Caco-2 (cell line): ENCODE measurements at places on chromosomes 5 and 9. TPM values are rescaled to one million over a fixed set of nuclear protein-coding genes. Genes with fewer than 3 reads are reported as not detected.

- H3K4me1 ChIP-seq: 0 out of 2 replicates have a peak, but pooled peaks cover 3% of the 10 kb centered on the region
- no peak overlapping the region for H3K27ac ChIP-seq
- no peaks in the 10 kb centered on the region; the same call in 1 of the 2 replicates for H3K27me3 ChIP-seq
These were observed 1.4 kb downstream of the SLC36A2 start for GRCh38 chr5:151345808-151346478.

GRCh38 chr5:16550316-16550952 is 66.4 kb downstream of the RETREG1 start:
- peaks cover 46% of the 10 kb centered on the region for H3K4me1 ChIP-seq
- H3K4me3 ChIP-seq: no peak overlapping the region
- H3K27me3 ChIP-seq: no peaks in the 10 kb centered on the region
- no peak overlapping the region for H3K27ac ChIP-seq

Gene TAF11L5
- not detected in 2 replicates for total RNA-seq

GRCh38 chr5:114358329-114358728 is 3.5 kb upstream of the KCNN2 start:
- H3K4me3 ChIP-seq: no peak overlapping the region
- H3K27me3 ChIP-seq: no peaks in the 10 kb centered on the region
- no peaks in the 10 kb centered on the region for H3K36me3 ChIP-seq
- DNase-seq: no peak
- no peak overlapping the region for H3K27ac ChIP-seq

DNA sequence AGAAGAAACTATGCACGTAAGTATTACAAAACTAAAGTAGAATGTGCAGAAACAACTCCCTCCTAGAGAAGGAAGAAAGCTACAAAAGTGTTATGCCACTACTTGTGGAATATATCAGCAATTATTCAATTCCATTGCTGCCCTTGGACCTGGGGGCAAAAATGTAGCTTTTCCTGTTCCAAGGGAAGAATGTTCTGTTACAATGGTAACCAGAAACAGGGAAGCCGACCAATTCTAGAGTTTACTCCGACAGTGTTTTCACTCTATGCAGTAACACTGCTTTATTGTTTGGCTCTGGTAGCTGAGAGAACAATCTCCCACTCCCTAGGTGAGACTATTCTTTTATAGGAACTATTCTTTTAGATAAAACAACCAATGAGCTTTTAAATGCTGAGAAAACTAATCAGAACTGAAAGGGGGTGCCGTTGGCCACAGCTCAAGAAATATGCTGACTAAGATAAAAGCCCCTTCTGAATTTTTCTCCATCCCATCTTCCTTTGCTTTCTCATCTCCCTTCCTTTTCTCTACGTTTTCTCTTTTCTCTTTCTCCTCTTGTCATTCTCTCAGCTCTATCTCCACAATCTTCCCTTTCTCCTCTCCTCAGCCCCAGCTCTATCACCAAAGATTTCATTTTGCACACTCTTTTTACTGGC is 54.1 kb downstream of the SLC1A3 start:
- H3K27ac ChIP-seq: peak overlapping the region; percentile 44
- H3K4me3 ChIP-seq: no peak overlapping the region
- no peak for DNase-seq
- peaks cover 71% of the 10 kb centered on the region for H3K4me1 ChIP-seq
- no peaks in the 10 kb centered on the region for H3K36me3 ChIP-seq
- H3K27me3 ChIP-seq: no peaks in the 10 kb centered on the region

DNA sequence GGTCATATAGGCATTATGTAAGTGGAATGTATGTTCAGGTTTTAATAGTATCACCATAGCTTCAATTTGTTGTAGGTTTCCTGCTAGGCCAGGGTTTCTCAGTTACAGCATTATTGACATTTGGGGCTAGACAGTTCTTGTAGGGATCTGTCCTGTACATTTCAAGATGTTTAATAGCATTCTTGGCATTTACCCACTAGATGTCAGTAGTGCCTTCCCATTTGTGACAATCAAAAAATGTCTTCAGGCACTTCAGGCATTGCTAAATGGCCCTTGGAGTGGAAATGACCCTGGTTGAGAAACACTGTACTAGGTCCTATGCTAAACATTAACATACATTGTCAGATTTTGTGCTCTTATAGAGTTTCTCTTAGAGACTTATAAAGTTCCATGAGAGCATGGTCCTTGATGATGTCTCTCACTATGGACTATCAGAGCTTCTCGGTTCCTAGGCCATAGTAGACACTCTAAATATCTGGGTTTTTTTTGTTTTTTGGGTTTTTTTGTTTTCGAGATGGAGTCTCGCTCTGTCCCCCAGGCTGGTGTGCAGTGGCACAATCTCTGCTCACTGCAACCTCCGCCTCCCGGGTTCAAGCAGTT is 1.4 kb downstream of the KIF20A start:
- H3K4me1 ChIP-seq: peaks cover 9% of the 10 kb centered on the region
- H3K36me3 ChIP-seq: peaks cover 10% of the 10 kb centered on the region
- no peaks in the 10 kb centered on the region for H3K27me3 ChIP-seq
- DNase-seq: no peak

Gene MAMDC2
- total RNA-seq: not detected in 2 replicates

DNA sequence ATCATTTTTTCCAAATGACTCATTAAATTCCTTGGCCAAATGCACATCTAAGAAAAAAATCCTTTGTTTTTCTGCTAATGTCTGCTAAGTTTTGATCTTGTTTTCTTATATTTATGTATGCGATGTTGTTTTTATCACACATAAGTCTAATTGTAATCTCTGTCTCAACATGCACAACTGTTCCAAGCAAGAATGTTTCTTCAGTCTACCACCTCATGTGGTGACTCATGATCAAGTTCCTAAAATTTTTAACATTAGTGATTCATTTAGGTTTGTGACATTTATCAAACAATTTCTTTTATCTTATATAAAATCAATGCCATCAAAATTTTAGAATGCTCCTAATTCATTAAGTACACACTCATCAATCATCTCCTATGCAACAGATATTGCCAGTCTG is 763.9 kb upstream of the FAM174A start:
- no peak overlapping the region for H3K27ac ChIP-seq
- H3K4me1 ChIP-seq: no peaks in the 10 kb centered on the region
- H3K36me3 ChIP-seq: no peaks in the 10 kb centered on the region
- DNase-seq: no peak

DNA sequence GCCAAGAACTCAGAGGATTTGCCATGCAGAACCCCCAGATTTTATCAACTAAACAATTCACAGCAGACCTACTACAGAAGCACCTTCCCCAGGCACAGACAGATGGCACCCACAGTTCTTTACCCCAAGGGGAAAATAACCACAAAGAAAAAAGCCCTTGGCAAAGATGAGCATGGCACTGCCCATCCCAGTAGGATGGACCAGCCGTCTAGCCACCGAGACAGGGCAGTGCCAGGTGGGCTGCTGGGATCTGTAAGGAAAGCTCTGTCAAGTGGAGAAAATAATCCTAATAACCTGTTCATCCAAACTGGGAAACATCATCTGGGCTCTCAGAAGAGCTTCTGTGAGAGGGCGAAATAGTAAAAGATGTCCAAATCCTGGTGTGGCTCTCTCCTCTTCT is 130.0 kb downstream of the COL23A1 start:
- H3K4me1 ChIP-seq: peaks cover under 1% of the 10 kb centered on the region; the same call in 1 of the 2 replicates
- H3K27me3 ChIP-seq: no peaks in the 10 kb centered on the region
- no peak overlapping the region for H3K4me3 ChIP-seq
- no peaks in the 10 kb centered on the region for H3K36me3 ChIP-seq

DNA sequence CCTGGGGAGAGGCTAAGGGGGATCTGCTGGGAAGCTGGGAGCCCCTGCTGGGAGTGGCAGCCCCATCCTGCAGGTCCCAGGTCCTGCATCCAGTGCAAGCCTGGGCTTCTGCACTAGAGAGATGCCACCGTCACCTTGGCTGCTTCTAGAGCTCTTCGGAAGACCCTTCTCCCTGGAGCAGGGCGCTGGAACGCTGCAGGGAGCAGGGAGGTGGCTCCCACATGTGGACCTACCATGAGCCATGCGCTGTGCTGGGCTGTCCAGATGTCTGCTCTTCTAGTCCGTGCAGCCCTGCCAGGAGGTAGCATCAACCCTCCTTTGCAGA is 90.9 kb upstream of the PHYKPL start:
- no peaks in the 10 kb centered on the region; the same call in 1 of the 2 replicates for H3K27me3 ChIP-seq
- no peaks in the 10 kb centered on the region for H3K36me3 ChIP-seq
- H3K4me1 ChIP-seq: no peaks in the 10 kb centered on the region
- DNase-seq: no peak

Gene ENTPD8
- 8.5 and 8.6 TPM in 2 replicates for total RNA-seq

GRCh38 chr5:133373121-133373870 is 239.0 kb downstream of the FSTL4 start:
- no peak for DNase-seq
- H3K4me1 ChIP-seq: peaks cover 17% of the 10 kb centered on the region
- H3K27ac ChIP-seq: no peak overlapping the region
- no peak overlapping the region for H3K4me3 ChIP-seq

DNA sequence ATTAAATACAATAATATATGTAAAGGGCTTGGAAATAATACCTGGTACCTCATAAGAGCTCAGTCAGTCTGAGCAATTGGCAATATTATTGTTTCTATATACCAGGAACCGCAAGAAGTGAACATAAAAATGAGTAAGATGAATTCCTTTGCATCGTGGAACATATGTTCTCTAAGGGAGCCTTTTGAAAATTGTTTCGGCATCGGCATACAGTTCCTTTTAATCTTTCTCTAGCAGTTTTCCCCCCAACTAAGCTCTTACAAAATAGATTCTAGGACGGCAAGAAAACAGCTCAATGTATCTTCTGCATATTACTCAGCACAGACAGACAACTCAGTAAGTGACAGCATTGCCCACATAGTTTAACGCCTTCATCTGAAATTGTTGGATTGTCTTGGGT is 426.6 kb upstream of the WWC1 start:
- H3K27me3 ChIP-seq: no peaks in the 10 kb centered on the region; the same call in 1 of the 2 replicates
- no peak for DNase-seq
- no peaks in the 10 kb centered on the region for H3K36me3 ChIP-seq
- no peak overlapping the region for H3K27ac ChIP-seq

GRCh38 chr5:170438581-170438980 is 49.4 kb upstream of the KCNMB1 start:
- no peaks in the 10 kb centered on the region for H3K27me3 ChIP-seq
- H3K4me1 ChIP-seq: no peaks in the 10 kb centered on the region
- H3K27ac ChIP-seq: no peak overlapping the region
- no peaks in the 10 kb centered on the region for H3K36me3 ChIP-seq
- no peak for DNase-seq
- no peak overlapping the region for H3K4me3 ChIP-seq

DNA sequence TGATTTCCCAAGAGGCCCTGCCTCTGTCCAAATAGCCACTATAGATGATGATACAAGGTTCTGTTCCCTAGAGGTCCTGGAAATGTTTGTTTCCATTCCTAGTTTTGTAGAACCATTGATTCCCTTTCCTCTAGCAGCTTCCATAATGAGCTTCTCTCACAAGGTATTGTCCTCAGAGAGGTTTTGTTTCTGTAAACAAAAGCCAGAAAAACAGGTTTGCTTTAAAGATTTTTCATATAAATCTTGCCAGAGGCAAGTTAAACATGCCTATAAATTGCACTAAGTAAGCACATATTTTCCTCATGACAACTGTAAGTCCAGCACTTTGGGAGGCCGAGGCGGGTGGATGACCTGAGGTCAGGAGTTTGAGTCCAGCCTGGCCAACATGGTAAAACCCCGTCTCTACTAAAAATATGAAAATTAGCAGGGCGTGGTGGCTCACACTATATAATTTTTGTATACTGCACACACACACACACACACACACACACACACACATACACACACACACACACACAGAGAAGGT is 1787.7 kb downstream of the EFNA5 start:
- H3K36me3 ChIP-seq: no peaks in the 10 kb centered on the region
- H3K27me3 ChIP-seq: no peaks in the 10 kb centered on the region
- peaks cover 5% of the 10 kb centered on the region; the same call in 1 of the 2 replicates for H3K4me1 ChIP-seq
- no peak overlapping the region for H3K27ac ChIP-seq
- H3K4me3 ChIP-seq: no peak overlapping the region
- DNase-seq: no peak

DNA sequence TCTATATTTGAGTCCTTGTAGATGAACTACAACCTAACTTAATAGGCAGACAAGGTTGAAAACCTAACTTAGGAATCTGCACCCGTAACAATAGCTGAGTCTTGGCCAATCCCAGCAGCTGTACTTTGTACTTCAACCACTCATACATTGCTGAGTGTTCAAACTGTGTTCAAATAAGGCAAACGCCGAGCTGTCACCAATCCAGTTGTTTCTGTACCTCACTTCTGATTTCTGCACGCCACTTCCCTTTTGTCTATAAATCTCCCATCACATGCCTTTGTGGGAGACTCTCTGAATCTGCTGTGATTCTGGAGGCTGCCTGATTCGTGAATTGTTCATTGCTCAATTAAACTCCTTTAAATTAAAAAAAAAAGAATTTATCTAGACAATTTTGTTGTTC is 167.8 kb upstream of the TUT7 start:
- no peak overlapping the region for H3K4me3 ChIP-seq
- no peak overlapping the region for H3K27ac ChIP-seq
- H3K4me1 ChIP-seq: no peaks in the 10 kb centered on the region
- no peaks in the 10 kb centered on the region for H3K27me3 ChIP-seq
- DNase-seq: no peak
- no peaks in the 10 kb centered on the region for H3K36me3 ChIP-seq

DNA sequence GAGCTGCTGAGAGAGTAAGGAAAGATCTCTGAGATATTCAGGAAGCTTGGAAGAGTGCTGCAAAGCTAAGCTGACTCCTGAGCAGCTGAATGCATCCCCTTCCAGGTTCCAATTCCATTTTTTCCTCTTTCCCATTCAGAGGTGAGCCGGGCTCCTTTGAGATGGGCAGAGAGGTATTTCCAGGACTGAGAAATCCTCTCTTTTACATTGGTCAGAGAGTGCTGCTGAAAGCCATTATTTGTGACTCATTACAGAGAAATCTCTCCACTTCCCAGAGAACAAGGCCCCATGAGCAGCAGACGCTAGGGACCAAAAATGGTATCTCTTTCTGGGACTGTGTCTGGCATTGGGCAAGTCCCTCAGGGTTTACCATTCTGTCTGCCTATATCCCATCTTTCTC is 3.7 kb downstream of the MCTP1 start:
- no peaks in the 10 kb centered on the region for H3K36me3 ChIP-seq
- DNase-seq: peak; percentile 9

GRCh38 chr5:6909901-6910300 is 196.7 kb downstream of the TENT4A start:
- no peak for DNase-seq
- no peaks in the 10 kb centered on the region for H3K27me3 ChIP-seq
- no peaks in the 10 kb centered on the region for H3K4me1 ChIP-seq
- H3K36me3 ChIP-seq: no peaks in the 10 kb centered on the region

Gene CEL
- 1.9 and 2.0 TPM in 2 replicates for total RNA-seq

DNA sequence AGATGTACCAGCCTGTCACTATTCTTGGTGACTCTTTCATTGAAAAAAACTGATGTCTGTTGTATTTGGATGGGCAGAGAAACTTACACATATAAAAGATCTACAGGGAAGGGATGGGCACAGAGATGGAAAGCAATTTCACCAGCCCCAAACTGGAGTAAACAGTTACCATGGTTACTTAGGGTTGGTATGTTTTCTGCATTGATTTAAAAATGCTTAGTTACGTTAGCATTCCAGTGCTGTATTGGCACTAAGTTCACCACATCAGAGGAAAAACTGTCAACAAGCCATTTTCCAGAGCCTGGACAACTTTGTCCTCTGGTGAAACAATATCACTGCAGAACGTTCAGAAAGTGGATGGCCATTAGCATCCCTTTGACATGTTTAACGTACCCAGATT is 28.0 kb downstream of the MARCHF3 start:
- no peak overlapping the region for H3K27ac ChIP-seq
- no peak for DNase-seq
- no peaks in the 10 kb centered on the region for H3K27me3 ChIP-seq
- no peaks in the 10 kb centered on the region for H3K36me3 ChIP-seq
- peaks cover 9% of the 10 kb centered on the region for H3K4me1 ChIP-seq

GRCh38 chr9:71589612-71590011 is 178.7 kb downstream of the CEMIP2 start:
- H3K36me3 ChIP-seq: no peaks in the 10 kb centered on the region
- no peaks in the 10 kb centered on the region for H3K4me1 ChIP-seq
- no peak overlapping the region for H3K27ac ChIP-seq
- no peaks in the 10 kb centered on the region for H3K27me3 ChIP-seq
- no peak overlapping the region for H3K4me3 ChIP-seq

Gene SMIM27
- 5.3 and 5.9 TPM in 2 replicates for total RNA-seq
